ENCODE measurements at places on chromosomes 11 and 22.
A peak's percentile ranks its signal among the peaks of the same experiment; 100 is the strongest.

DNA sequence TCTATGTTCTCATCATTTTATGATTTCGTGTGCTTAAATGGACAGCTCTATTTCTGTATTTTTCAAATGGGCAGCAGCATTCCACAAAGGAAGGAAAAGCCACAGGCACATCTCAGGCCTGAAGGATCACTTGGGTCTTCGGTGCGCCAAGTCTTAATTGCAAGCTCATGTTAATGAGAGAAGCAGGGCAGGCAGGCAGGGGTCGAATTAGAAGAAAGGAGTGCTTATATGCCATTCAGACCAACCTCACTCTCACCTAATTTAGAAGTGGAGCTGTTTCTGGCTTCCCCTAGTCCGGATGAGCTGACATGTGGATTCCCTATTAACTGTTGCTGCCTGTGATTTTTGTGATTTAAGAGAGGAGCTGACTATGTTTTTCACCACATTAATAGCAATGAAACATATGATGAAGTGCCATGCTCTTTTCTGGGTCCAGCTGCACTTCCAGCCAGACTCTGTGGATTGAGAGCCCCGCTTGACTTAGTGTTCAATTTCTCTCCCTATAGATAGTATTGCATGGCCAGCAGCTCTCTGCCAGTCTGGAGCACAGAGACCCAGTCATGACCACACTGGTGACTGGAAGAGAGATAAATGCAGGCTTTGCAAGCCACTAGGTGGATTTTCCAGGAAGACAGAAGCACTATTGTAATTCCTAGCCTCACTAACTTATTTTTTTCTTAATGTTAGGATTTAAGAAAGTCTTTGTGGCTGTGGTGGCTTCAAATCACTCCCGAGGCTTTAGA, 373.9 kb upstream of the FAT3 start:
- ATAC-seq = no peak

DNA sequence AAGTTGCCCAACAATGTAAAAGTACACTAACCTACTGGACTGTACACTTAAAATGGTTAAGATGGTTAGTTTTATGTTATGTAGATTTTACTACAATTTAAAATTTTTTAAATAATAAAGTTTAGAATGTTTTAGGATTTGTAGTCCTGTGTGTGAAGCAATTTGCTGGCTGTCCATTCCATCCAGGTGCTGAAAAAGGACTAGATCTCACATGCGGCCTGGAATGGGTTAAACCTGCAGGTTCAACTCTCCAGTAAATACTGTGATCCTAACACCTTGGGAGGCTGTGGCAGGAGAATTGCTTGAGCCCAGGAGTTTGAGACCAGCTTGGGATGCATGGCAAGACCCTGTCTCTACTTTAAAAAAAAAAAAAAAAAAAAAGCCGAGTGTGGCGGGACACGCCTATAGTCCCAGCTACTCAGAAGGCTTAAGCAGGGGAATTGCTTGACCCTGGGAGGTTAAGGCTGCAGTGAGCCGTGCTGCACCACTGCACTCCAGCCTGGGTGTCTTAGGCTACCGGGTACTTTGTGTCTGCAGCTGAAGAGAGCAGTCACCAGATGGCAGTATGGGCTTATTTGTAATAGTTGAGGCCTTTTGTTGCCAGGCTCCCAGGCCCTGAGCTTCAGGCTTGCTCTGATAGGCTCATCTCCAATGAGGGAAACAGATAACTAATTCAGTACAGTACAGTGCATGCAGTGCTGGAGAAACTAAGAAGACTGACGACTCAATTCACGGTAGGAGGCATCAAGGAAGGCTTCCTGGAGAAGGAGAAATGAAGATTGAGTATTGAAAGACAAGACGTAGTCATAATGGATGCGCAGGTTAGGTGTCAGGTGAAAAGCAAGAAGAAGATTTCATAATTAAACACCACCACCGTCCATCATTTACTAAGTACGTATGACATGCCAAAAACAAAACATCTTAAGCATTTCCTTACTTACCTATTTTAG, 64.7 kb upstream of the ASPHD2 start:
- ATAC-seq = no peak

GRCh38 chr22:42856179-42856864, 751 bp downstream of the ARFGAP3 start:
- ATAC-seq = peak; percentile 9

- no peak for ATAC-seq
These were observed 224.0 kb downstream of the MN1 start for GRCh38 chr22:27577574-27577969.

DNA sequence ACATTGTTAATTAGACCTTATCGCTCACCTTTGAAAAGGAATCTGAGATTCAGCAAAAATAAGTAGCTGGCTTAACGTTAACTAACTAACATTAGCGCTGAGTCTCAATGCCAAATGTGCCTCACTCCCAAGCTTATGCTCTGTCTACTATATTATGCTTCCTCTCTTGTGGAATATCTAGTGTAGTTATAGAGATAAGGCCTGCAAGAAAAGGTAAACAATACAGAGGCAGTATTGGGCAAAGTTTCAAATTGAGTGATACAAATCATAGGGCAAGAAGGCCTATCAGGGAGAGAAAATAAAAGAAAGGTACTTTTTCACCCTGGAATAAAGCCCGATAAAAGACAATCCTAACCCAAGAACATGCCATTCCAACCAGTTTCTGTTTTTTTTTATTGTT, 61.6 kb upstream of the SLC17A6 start:
- no peak for ATAC-seq

DNA sequence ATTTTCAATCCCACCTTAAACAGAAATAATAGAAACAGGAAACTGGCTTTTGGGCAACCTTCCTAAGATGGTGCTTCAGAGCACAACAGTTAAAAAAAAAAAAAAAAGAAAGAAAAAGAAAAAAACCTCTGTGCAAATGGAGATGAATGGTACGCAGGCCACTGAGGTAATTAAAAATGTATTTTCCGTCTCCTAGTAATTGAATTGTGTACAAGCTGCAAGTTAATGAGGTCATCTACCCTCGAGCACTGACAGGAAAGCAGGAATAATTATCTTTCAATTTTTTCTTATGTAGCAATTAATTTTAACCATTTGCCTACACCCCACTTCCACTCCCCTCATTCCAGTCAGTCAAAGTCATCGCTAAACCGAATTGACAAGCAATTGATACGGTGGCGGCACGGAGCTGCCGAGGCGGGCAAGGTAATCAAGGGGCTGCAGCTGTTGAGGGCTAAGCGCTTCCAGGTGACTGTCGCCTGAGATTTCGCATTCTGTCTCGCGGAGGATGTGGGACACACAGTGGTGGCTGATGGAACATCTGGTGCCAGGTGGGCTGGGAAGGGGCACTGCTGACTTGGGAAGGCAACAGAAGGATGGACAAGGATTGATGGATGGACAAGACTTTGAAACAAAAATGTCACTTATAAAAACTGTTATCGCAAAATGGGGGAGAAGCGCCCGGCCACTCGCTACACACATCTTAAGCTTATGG, 109.4 kb downstream of the RCN1 start:
- no peak for ATAC-seq

GRCh38 chr11:2945031-2945756, 16.0 kb upstream of the PHLDA2 start:
- peak; percentile 94 for ATAC-seq

DNA sequence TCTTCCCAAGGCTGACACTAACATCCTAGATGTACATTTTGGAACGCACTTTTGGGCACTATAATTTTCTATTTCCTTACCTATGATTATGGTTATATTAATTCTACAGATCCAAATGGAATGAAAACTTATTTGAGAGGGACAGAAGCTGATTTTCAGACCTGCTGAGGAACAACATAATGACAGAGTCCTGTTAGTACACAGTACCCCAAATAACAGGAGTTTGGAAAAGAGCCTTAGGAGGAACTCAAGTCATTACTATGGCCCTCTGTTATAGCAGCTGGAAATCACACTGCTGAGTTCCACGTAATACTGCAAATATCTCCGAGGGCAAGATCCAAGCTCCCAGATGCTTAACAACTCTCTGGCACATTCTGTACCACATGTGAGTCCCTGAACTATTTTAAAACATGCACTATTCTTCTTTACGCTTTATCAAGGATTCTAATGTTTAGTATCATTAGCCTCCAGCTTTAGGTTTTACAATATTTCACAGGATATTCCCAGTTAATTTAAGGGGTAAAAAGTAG, 1027.7 kb upstream of the CCDC90B start:
- ATAC-seq = peak; percentile 60

- no peak for ATAC-seq
These were observed 843.2 kb downstream of the KCNA4 start for GRCh38 chr11:29173660-29174062.

DNA sequence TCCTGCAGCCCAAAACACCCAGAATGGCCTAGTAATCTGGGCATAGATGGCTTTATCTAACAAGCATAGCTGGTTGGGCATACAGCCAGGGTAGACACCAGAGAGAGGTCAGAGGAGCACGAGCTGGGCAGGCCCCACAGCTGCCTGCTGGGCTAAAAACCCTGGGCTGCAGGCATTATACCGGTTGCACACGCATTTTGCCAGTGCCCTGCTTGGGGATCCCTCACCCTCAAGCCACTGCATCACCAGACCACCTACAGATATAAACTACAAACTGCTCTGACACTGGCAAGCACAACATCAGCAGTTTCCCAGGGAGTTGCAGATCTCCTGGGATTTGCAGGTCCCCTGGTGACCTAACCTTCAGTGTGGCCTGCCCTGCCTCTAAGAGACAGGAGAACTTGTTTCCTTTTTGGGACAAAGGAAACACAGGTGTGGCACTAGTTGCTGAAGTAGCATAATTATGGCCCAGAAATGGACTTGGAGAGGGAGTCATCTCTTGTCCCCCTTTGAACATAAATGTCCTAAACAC, 79.1 kb upstream of the SC5D start:
- ATAC-seq = no peak

GRCh38 chr22:45870011-45870410, 107.0 kb downstream of the WNT7B start:
- ATAC-seq = no peak

- ATAC-seq = no peak
These were observed 11.6 kb downstream of the SCGB1A1 start for GRCh38 chr11:62430425-62430824.

DNA sequence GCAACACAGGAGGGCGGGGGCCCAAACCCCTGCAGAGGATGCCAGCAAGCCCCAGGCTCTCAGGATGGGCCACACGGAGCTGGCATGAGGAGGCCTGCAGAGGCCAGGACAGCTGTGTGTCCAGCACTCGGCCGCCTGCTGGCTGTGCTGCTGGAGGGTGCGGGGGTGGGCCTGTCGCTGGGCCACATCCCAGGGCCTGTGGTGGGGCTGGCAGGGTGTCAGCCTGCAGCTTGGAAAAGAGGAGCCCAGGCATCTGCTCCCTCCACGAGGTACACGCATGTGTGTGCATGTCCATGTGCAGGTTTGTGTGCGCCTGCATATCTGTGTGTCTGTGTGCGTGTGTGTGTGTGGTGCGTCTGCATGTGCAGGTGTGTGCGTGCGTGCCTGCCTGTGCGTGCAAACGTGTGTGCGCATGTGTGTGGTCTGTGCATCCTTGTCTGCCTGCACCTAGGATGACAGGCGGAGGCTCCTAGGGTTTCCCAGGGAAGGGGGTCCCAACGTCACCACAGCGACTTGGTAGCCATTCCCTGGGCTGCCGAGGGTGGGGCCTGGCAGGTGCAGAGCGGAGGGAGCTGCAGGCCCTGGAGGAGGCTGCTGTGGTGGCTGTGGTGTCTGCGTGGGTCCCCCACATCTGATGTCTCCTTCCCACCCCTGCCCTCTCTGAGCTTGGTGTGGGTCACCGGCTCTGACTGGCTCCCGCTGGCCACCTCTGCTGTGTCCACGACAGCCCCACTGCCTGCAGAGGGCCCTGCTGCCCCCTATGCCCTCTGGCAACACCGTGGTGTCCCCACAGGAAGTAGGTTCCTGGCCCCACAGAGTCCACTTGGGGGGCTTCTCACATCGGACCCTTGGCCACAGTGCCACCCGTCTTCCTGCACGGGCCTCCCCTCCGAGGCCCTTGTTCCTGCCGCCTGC, 17.1 kb downstream of the BRSK2 start:
- ATAC-seq = no peak

GRCh38 chr11:67442504-67443404, 522 bp downstream of the CORO1B start:
- peak; percentile 16 for ATAC-seq

DNA sequence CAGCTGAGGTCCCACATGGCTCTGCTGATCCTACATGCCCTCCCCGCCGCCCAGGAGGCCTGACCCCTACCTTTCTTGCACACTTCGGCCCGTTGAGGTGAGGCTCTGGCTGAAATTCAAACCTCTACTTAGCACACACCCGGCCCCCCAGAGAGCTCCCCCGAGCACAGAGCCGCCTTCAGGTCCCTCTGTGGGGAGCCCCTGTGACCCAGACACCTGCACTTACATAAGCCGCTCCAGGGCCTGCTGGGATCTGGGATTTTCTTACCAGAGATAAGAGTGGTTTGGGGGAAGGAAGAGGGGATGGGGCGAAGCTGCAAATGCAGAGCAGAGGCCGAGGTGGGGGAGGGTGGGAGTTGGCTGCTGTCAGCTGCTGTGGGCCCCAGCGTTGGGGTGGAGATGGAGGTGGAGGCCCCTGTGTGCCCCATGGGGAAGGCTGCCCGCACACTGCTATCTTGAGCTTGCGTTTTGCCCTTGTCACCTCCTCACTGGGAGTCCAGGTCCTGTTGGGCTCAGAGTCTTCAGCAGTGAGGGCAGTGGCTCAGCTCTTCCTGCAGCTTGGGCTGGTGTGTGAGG, 30.6 kb downstream of the CAPN1 start:
- no peak for ATAC-seq

GRCh38 chr11:134727204-134727603, 315.2 kb upstream of the B3GAT1 start:
- no peak for ATAC-seq

DNA sequence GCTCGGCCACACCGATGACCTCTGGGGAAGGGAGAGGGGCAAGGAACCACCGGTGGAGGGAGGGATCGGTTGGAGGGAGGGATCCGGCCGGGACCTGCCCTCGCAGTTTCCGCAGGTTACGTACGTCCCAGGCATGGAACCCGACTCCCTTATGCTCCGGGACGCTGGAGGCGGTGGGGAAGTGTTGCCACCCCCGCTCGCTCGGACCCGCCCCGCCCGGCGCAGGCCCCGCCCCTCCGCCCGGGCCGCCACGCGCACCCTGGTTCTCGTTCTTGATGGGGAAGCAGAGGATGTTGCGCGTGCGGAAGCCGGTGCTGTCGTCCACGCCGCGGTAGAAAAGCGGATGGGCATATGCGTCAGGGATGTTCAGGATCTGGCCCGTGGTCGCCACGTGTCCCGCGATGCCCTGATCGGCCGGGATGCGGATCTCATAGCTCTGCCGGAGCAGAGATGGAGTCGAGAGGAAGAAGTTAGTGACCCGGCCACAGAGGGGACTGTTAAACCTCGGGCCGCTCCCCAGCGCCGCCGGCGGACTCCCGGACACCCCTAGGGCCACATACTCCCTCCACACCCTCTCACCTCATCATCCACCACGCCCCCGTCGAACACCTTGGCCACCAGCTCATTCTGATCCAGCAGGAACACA, 89.8 kb downstream of the PDE2A start:
- ATAC-seq = peak; percentile 35
